ENCODE measurements at places on chromosomes 1 and 21.

GRCh38 chr1:967466-968343 is 1.4 kb downstream of the PLEKHN1 start:
- no peak for DNase-seq

- DNase-seq, result no peak
These were observed 9.7 kb upstream of the KRTAP7-1 start for GRCh38 chr21:30839304-30839703.

- no peak for DNase-seq
These were observed 1227.3 kb downstream of the PLA2G4A start for GRCh38 chr1:188056011-188056410.

GRCh38 chr1:48887796-48888195 is 111.1 kb upstream of the BEND5 start:
- DNase-seq, result no peak

GRCh38 chr1:60573726-60574409 is 500.3 kb upstream of the C1orf87 start:
- no peak for DNase-seq

- peak; percentile 70 for DNase-seq
These were observed 95.9 kb downstream of the KCNJ15 start for GRCh38 chr21:38352536-38353219.

DNA sequence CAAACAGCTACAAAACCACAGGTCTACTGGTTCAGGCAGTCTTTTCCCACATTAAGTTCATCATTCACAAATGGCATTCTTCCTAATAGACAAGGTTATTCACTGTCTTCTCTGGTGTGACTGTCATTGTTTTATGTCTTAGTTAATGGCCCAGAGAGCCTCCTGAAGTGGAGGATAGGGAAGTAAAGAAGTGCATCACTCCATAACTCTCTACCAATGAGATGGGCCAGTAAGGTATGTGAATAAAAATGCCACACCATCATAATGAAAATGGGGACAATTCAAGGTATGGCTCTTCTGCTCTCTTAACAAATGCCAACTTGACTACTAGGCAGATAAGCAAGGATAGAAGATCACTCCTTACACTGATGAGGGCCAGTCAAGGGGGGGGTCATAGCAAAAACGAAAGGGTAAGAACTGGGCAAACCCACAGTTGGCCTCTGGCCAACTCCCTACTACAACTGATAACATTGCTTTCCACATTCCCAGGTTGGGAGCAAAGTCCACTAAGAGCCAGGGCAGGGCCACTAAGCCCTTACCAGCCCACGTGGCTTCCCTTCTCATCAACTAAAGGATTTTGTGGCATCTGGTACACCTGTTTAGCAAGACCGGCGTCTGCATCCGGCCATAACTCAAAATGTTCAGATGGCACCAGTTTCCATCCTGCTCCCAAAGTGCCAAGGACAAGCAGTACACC is 10.0 kb downstream of the PABPC4 start:
- DNase-seq, result no peak

GRCh38 chr1:168091720-168092550 is 44.8 kb downstream of the GPR161 start:
- DNase-seq, result no peak

DNA sequence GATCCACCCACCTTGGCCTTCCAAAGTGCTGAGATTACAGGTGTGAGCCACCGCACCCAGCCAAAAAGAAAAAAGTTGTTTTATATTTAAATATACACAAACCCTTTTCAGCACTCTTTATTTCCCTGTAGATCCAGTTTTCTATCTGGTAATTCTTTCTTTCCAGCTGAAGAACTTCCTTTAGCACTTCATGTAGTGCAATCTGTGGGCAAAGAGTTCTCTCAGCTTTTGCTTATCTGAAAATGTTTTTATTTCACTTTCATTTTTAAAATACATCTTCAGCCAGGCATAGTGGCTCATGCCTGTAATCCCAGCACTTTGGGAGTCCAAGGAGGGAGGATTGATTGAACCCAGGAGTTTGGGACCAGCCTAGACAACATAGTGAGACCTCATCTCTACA is 28.5 kb upstream of the HYI start:
- no peak for DNase-seq

GRCh38 chr1:213326281-213327016 is 275.4 kb downstream of the RPS6KC1 start:
- DNase-seq, result no peak

DNA sequence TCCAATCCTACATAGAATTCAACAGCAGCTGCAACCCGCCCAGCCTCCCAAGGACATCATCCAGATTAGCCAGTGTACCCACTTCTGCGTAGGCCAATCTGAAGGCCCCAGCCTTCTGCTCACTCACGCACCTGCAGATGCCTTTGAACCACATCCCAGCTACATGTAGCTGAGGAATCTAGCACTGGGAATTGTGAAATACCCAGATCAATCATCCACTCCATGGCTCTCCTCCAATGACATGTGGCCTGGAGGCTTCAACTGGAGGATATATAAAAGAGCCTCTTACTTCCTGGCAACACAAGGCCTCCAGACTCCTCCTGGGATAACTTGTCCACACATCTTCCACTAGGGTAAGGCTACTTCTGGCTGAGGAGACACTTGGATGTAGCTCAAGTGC is at the start of gene LCE6A:
TSS of gene LCE6A (plus strand) at position 301 of the 400 bp plus-strand sequence. CDS start 665 bp downstream, outside the sequence.
- DNase-seq, result no peak

DNA sequence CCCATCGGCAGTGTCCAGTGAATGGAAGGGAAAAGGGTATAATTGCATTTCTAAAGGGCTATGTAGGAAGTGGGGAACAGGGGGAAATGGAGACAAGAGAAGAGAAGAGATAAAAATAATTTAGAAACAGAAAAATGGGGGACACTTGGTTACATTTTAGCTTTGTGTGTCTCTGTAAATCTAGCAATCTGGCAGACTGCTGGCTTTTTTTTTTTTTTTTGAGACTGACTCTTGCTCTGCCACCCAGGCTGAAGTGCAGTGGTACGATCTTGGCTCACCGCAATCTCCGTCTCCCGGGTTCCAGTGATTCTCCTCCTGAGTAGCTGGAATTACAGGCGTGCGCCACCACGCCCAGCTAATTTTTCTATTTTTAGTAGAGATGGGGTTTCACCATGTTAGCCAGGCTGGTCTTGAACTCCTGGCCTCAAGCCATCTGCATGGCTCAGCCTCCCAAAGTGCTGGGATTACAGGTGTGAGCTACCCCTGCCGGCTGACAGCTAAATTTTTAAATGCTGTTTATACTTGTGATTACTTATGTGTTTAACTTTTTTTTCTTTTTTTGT is 53.4 kb downstream of the AGPAT3 start:
- no peak for DNase-seq
